ENCODE measurements at places on chromosomes 4 and X.

- DNase-seq = no peak
These were observed 50.4 kb downstream of the GSTCD start for GRCh38 chr4:105758958-105759357.

DNA sequence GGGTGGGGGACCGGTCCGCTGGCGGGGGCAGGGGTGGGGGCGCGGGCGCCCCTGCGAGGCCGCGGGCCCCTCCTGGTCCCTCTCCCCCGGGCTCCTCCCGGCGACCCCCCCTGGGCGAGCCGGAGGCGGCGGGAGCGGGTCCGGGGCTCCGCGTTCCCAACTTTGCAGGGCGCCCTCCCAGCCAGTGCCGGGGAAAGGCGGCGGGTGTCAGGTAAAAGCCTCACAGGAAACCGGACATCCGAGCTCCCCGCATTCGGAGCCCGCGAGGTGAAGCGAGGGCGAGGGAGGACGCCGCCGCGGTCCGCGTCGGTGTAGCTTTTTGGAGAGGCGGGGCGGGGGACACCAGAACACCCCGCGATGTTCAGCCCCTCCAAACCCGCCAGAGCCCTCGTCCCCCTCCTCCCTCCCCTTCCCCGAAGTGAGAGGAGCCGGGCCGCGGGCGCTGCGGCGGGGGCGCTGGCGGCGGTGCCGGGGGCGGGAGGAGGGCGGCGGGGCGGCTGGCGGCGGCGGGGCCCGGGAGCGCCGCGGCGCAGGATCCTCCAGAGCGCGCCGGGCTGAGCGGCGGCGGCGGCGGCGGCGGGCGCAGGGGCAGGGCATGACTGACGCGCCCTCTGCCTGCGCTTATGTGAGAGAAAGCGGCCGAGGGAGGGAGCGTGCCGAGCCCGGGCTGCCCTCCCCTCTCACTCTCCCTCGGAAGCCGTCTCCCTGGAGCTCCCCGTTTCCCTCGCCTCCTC is at the start of gene VEGFC:
VEGFC (minus strand) TSS at position 597 of the 734 bp plus-strand sequence. CDS start 611 bp downstream, outside the sequence.
- no peak for DNase-seq

- no peak for DNase-seq
These were observed 97.3 kb downstream of the RS1 start for GRCh38 chrX:18574591-18574990.

- DNase-seq = no peak
These were observed 175.0 kb upstream of the UGT8 start for GRCh38 chr4:114423582-114423981.

DNA sequence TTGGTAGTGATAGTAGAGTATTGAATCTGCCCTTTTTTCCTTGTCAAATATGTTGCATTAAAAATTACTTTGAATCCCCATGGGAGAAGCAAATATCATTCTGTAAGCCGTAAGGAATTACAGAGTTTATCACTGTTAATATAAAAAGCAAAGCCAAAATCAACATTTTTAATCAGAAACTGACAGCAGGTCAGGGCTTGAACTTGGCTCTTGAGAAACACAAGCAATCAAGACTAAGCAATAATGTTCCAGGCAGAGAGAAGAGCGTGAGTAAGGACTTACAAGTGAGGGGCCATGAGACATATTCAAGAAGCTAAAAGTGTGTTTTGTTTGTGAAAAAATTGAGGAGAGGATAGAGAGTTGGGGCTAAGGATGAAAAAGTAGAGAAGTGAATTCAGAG is 68.2 kb downstream of the ARHGAP6 start:
- no peak for DNase-seq

- peak; percentile 89 for DNase-seq
These were observed 97.0 kb upstream of the LNX1 start for GRCh38 chr4:53688186-53688790.

- DNase-seq = peak; percentile 98
These were observed at the start of the genes GLA and HNRNPH2 for GRCh38 chrX:101407748-101408531. Gene GLA (minus strand): TSS chrX:101407925. CDS start chrX:101407903, 22 bp downstream. Gene HNRNPH2 (plus strand): TSS chrX:101408222. CDS start chrX:101411989, 3,767 bp downstream.
